ENCODE measurements at places on chromosomes 5 and 9.

GRCh38 chr5:179916523-179916922, 8.8 kb upstream of the TBC1D9B start:
- no peak for DNase-seq

DNA sequence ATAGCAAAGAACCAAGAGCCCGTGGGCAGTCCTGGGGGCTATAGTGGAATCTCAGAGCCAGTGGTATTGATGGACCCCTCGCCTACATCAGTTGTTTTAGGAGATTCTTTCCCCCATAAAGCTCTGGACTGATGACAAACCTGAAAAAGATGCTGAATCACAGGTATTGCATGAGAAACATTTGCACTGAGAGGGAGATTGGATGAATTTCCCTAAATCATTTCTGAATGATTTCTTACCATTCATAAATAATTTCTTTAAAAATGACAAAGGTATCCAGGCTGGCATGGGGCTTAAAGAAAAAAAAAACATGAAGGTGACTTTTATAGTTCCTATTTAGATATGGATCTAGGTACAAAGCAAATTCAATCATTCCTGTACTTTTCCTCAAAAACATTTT, 54.0 kb upstream of the SLIT3 start:
- no peak for DNase-seq

DNA sequence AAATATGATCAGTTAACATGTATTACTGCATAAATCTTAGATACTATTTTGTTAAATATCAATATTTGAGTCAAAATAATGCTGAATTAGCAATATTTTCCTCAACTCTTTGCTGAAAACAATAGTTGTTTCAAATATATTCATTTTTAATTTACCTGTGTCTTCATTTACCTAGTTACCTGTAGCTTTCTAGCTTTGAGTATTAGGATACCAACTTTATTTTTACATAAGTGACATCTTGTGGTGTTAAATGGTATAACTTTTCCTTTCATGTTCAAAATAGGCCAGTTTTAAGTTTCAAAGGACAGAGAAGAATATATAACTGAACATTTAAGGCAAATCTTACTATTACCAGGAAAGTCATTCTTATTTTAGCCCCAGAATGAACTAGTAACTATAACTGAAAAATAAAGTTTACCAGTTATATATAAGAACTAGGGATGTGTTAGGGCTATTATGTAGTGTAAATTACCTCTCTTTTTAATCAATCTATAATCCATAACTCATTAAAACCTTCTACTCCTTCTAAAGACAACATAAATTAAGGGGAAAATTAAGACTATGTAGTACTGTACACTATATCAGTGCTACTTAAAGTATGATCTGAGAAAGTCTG, 25.3 kb downstream of the AP3B1 start:
- no peak for DNase-seq

- DNase-seq, result no peak
Observed at GRCh38 chr9:79210541-79211243, 361.1 kb upstream of the TLE4 start.

Data from brain microvascular endothelial cell (primary cell).